ENCODE measurements at places on chromosomes 3 and 15. TPM values are rescaled to one million over a fixed set of nuclear protein-coding genes. Genes with fewer than 3 reads are reported as not detected.

DNA sequence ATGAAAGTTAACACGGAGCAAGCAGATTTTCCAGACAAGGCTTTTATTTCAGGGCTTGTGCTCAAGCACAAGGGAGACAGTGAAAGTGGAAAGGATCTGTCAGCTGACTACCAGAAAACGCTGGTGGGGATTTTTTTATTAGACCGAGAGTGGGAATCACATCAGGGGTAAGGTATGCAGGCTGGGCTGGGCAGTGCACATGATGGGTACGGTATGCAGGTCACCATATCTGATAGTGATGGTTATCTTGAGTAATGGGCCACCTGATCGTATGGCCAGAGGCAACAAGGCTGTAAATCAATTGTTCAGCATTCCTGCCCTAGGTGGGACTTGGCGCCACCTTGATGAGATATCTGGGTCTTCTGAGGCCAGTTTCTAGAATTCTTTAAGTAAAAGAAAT, 36.9 kb upstream of the PIAS1 start:
- DNase-seq: no peak

- no peak for DNase-seq
These were observed 201.9 kb downstream of the WNT5A start for GRCh38 chr3:55285156-55285555.

GRCh38 chr15:65914386-65914785, 45.1 kb downstream of the RAB11A start:
- no peak for DNase-seq

DNA sequence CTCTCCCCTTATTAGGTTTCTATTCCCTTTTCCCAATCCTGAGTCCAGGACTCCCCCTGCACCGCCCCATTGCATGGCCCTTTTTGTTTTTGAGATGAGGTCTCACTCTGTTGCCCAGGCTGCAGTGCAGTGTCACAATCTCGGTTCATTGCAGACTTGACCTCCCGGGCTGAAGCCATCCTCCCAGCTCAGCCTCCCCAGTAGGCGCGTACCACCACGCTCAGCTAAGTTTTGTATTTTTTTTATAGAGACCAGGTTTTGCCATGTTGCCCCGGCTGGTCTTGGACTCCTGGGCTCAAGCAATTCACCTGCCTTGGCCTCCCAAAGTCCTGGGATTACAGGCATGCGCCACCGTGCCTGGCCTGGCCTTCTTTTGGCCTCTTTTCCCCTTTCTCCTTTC, 29.3 kb downstream of the PDIA5 start:
- no peak for DNase-seq

FBN1 gene
- 39.4 TPM for total RNA-seq

GRCh38 chr3:137191133-137191923, 233.5 kb downstream of the IL20RB start:
- DNase-seq: no peak

CYP11A1 gene
- 0.51 TPM for total RNA-seq

DNA sequence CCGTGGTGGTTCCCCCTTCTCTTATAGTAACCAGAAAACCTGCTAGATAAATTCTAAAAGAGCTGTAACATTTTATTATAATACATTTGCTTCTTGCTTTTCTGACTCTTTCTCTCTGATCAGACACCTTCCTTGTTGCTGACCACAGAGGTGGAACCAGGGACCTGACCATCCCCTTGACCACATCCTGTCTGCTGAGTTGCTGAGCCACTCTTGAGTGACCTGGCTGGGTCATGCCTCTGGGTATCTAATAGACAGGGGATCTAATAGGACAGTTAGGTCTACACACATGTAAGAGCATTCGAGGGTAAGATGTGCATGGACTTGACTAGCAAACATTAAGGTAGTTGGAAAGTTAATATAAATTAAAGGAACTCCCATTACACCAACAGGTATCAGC, 22.8 kb upstream of the TRIM59 start:
- no peak for DNase-seq

DNA sequence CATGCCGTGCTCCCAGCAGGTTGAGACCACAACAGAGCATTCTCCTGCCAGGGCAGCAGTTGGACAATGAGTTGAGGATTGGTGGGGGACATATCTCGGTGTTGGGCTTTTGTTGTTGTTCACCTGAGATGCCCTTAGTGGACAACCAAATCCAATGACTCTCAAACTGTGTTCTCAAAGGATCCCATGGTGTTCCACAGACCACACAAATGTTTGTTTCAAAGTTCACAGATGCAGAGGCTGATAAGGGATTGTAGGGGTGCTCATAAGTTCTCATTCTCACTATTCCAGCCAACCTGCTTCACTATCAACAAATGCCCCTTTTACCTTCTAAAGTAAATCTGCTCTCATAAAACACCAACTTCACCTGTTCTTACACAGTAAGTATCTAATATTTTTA, 159.9 kb downstream of the OSBPL10 start:
- no peak for DNase-seq

- no peak for DNase-seq
These were observed 158.4 kb downstream of the TIGIT start for GRCh38 chr3:114452256-114452655.

GRCh38 chr3:190773948-190774347, 88.5 kb downstream of the GMNC start:
- DNase-seq: peak; percentile 41

GRCh38 chr15:92648190-92648875, 7.2 kb downstream of the FAM174B start:
- no peak for DNase-seq

DNA sequence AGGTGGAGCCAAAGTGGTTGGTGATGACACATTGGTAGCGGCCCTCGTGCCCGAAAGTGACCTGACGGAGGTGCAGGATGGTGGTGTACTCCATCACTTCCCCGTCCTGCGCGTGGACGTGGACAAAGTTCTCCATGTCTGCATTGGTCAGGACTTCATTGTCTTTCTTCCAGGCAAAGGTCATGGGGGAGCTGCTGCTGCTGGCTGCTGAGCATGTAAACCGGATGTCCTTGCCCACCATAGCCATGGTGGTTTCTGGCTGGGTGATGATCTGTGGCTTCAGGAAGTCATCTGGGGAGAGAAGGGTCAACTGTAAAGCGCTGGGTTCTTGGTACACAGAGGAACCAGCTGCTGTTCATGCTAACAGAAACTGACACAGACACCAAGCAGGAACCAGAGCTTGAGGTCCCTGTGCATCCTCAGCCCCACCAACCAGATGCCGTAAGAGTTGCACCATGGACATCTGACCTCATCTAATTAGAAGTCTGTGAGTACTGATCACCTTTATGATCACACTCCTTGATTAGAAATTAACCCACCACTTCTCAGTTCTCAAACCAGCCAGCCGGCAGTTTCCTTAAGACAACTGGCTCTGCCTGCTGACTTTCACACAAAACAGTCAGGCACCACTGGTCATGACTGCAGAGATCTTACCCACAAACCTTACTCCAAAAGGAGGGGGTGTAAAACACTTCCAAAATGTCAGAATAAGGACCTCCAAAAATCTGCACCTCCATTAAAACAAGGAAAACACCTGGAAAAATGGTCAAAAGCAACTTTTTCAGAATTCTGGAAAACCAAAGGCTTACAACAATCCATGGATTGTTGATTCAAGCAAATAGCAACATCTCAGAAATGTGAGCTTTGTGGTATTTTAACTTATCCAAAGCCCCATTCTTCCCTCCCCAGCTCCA, 114.6 kb downstream of the LRIG1 start:
- DNase-seq: no peak

DNA sequence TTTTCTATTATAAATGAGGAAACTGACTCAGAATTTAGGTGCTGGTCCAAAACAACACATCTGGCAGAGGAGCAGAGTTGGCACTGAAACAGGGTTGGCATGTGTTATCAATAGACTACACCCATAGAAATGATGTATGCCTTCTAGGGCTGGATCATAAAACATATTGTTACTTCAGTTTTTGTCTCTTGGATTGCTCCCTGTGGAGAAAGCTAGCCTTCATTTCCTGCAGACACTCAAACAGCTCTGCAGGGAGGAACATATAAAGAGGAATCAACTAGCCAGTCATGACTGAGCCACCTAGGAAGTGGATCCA, 507 bp upstream of the MRPL3 start:
- DNase-seq: no peak

DNA sequence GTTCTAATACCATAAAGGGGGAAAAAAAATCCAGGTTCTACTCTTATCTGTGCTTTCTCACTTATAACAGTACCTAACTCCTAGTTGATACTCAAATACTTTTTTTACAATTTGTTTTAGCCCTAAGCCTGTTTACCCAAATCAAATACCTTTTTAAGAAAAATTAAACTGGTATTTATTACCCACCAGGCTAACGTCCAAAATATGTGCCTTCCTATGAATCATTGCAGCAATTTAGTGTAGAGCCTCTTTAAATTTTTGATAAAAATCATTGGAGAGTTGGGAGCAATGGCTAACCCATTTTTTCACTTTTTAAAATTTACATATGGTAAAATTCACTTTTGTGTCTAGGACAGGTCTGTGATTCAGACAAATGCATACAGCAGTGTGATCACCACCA, 27.9 kb downstream of the FILIP1L start:
- DNase-seq: no peak

ZNF774 gene
- total RNA-seq: 2.2 TPM

DNA sequence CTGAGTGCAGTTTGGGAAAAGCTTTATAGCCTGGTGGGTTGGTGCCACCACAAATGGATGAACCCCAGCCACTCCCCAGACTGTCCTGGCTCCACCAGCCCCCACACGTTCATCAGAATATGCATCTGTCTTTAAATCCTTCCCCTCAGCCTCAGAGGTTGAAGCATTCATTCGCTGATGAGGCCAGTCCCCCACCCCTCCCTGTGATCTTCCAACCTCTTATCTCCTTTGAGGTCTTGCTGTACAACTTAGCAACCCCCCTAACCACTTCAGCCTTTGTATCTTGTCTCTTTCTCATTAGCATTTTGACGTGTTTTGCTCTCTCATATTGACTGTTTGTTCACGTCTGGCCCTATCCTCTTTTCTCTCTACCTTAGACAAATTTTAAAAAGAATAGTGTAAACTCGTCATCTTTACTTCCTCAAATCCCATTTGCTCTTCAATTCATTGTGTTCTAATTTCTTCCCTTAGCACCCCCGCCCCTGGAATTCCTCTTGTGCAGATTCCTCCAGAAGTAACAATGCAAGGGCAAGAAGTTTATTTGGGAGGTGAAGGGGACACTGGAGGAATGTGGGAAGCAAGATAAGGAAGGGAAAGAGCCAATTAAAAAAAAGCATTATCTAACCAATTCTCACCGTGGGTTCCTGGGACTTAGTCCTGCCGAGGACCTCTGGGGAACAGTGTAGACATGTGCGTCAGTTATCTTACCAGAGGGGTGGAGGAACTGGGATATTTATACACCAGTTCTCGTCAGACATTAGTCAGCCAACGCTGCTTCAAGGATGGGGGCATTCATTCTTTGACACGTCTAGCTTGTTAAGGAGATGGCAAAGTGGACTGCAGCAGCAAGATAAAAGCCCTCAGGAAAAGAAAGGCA, 38.6 kb downstream of the MOBP start:
- no peak for DNase-seq

- no peak for DNase-seq
These were observed 17.5 kb downstream of the RFTN1 start for GRCh38 chr3:16496008-16496407.

DNA sequence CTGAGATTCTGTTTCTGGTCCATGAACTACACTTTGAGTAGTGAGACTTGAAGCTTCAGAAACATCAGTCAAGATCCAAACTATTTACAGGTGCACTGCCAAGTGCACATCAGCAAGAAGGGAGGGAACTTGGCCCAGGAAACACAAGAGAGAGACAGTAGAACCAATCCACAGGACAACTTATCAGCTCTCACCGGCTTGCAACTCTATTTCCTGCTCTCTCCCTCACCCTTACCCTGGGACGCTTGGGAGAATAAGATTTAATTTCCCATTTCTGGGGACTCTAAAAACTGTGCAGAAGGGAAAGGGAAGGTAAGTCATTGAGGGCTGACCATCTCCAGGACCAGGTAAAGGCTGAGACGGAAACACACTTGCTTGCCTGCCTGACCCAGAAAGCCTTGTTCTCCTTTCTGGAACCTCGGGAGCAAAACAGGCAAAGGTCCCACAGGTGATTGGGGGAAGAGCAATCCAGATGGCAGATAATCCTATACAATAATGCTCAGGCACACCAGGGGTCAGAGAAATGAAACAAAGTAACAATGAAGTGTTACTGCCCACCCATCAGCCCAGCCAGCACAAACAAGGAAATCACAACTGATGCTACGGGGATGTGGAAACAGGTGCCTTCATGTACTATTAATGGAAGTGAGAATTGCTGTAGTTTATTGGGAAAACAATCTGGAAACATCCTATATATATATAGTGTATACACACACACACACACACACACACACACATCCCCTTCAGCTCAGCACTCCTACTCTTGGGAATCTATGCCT, 154.4 kb downstream of the XXYLT1 start:
- no peak for DNase-seq

- no peak for DNase-seq
These were observed 19.9 kb upstream of the ARHGEF26 start for GRCh38 chr3:154101250-154101649.

GABRA5 gene
- total RNA-seq: not detected

- no peak for DNase-seq
These were observed 64.8 kb downstream of the RASGRF1 start for GRCh38 chr15:79025802-79026201.

GRCh38 chr3:105495021-105495420, 128.3 kb downstream of the ALCAM start:
- no peak for DNase-seq

- no peak for DNase-seq
These were observed 54.2 kb downstream of the PIK3R4 start for GRCh38 chr3:130692455-130692854.

- no peak for DNase-seq
These were observed 28.2 kb downstream of the EOGT start for GRCh38 chr3:68985146-68985790.

XPC gene
- 7.7 TPM for total RNA-seq

CCDC54 gene
- total RNA-seq: not detected

GRCh38 chr15:75723847-75724660, 11.4 kb upstream of the CSPG4 start:
- peak; percentile 94 for DNase-seq

C15orf62 gene
- 0.16 TPM for total RNA-seq

POPDC2 gene
- total RNA-seq: 538 TPM

- DNase-seq: no peak
These were observed 64.4 kb downstream of the ZNF609 start for GRCh38 chr15:64524778-64525177.

GRCh38 chr15:39243396-39243795, 337.5 kb upstream of the THBS1 start:
- DNase-seq: no peak

DNAH1 gene
- total RNA-seq: 1.9 TPM

DNA sequence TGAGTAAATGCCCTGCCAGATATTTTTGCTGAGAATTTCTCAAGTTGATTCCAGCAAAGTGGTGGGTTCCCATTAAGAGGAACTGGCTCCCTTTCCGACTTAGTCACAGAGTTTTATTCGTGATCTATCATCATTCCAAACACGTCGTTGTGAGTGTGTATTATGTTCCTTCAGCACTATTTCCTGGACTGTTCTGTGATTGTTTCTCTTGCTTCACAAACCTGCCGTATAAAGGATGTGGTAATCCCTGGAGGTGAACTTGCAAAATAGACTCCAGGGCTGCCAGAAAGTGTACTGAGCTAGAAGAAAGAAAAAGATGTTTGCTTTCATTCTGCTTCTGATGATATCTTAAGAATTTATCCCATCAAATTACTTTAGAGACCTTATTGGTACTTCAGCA, 14.5 kb upstream of the CAPN3 start:
- DNase-seq: no peak

ALDH1A3 gene
- 2.9 TPM for total RNA-seq

GOLGA8S gene
- total RNA-seq: 0.16 TPM

All from Right ventricle myocardium superior (tissue), 1 donor.